ENCODE measurements at places on chromosomes 1 and 21.

DNA sequence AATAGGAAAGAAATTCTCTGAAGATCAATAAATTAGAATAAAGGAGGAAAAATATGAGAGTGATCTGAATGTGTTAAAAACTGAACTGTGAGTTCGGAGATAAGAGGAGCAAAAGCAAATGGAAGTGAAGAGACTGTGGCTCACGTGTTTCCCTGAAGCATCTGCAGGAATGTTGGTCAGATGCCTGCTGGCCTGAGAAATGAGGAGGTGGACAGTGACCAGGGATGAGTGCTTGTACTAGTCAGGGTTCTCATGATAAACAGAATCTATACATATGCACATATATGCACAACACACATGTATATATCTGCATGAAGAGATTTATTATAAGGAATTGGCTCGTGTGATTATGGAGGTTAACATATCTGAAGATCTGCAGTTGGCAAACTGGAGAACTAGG, 103.4 kb upstream of the TIAM1 start:
- no peak for DNase-seq

- no peak for DNase-seq
These were observed 150.0 kb downstream of the CASZ1 start for GRCh38 chr1:10646347-10646861.

DNA sequence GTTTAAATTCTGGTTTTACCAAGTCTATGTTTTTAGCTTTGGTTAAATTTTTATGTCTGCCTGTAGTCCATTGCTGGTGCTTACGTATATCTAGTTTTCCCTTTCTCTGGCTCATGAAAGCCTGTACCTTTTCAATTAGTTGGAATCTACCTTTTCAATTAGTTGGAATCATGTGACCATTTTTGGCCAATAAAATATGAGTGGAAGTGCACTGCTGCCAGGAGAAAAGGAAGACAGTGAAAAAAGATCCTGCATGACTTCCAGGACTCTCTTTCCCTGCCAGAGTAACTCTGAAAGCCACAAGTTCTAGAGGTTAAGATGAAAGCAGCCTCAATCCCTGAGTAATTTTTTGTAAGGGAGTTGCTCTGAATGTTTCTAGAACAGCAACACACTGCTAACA, 2.2 kb upstream of the GRIK1 start:
- DNase-seq: no peak

- no peak for DNase-seq
These were observed 8.1 kb downstream of the OR11L1 start for GRCh38 chr1:247833601-247834000.

DNA sequence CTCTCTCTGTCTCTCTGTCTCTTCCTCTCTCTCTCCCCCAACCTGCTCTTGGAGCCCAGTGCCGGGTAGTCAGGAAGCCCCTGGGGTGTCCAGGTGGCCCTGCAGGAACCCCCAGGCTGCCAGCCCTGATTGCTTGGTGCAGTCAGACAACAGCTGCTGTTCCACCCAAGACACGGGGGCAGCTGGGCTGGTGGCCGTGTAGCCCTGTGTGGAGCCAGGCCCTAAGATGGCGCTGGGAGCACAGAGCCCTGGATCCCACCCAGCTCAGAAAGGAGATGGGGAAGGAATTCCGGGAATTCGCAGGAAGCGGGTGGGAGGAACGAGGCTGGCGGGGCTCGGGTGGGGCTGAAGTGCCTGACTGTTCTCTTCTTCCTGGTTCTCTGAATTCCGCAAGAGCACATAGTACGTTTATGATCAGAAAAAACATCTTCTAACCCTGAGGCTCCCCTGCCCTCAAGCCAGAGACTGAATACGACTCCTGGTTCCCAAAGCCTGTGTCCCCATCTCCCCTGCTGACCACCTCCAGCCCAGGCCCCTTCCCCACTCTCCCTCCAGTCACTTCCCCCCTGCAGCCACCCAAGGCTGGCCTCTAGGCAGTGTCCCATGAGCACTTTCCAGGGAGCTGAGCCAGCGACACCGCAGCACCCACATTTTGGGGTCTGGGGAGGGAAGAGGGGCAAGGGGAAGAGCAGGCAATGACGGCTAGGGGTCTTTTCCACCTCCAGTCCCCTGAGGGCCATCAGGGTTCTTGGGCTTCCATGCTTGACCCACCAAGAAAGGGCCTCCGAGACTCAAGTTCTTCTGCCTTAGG, 55.0 kb downstream of the WNT9A start:
- peak; percentile 8 for DNase-seq

DNA sequence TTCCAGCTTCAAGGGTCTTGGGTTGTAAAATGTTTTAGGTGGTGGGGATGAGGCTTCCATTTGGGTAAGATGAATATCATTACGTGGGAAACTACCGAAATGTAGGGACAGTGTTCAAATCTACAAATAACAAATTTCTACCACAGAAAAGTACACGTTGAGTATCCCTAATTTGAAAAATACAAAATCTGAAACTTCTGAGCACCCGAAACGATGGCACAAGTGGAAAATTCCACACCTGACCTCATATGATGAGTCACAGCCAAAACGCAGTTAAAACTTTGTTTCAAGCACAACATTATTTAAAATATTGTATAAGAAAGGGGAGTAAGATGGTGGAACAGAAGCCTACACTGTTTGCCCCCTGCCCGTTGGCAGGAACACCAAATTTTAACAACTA, 8.8 kb upstream of the HENMT1 start:
- DNase-seq: no peak

- DNase-seq: no peak
These were observed 188.9 kb upstream of the PLXNA2 start for GRCh38 chr1:208433086-208433485.

GRCh38 chr1:63155437-63155836, 166.9 kb upstream of the FOXD3 start:
- DNase-seq: no peak

DNA sequence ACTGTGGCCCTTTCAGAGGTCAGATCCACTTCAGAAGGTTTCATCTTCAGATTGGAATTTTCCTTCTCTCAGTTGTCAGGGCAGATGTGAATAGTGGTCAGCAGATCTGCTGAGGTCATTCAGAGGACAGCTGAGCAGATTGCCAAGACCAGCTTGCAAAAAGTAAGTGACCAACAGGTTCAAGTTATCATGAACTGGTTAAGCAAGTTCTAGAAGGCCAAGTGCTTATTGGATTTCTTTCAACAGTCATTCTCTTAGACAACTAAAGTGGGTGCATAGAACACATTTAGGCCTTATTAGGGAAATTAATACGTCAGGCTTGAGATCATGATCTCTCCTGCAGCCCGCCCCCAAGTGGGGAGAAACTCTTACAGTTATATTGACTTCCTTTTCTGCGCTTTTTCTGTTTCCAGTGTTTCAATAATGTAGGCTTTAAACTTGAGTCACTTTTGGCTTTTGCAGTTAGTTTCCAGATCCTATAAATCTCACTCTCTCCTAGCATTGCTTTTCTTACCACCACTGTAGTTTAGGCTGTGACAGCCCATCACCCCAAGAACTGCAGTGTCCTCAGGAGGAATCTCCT, 96.4 kb downstream of the C1orf21 start:
- no peak for DNase-seq

DNA sequence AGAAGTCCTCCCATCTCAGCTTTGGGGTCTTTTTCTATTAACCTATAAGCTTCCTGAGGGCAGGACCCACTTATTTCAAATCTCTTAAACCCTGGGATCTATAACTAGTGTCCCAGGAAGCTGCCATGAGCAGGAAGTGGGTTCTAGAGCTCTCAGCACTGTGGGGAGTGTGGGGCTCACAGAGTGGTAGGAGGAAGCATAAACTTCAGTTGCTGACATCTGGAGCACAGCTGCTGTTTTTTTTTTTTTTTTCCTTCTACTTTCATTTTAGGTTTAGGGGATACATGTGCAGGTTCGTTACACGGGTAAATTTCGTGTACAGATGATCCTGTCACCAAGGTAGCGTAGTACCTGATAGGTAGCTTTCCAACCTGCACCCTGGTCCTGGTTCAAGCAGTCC, 59.3 kb downstream of the AK4 start:
- DNase-seq: no peak

DNA sequence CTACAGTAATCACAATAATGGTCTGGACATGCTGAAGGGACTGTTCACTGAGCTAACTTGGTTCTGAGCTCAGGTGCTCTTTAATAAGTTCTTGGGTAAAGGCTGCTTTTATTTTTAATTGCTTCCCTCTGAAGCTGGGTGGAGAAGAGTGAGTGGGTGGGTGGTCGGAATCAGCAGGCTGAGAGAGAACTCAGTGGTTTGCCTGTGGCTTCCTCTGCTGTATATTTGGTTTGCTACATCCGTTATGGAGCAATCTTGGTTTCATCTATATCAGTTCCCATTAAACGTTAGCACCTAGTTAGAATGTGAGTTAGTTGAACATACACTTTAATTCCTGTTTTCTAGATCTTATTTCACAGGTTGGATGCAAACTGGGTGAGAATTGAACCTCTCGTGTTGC, 23.3 kb downstream of the CNIH4 start:
- DNase-seq: no peak

- DNase-seq: no peak
These were observed 4.9 kb downstream of the IL12RB2 start for GRCh38 chr1:67312615-67313014.

- DNase-seq: no peak
These were observed 378.4 kb downstream of the ADGRL2 start for GRCh38 chr1:82179131-82179530.

DNA sequence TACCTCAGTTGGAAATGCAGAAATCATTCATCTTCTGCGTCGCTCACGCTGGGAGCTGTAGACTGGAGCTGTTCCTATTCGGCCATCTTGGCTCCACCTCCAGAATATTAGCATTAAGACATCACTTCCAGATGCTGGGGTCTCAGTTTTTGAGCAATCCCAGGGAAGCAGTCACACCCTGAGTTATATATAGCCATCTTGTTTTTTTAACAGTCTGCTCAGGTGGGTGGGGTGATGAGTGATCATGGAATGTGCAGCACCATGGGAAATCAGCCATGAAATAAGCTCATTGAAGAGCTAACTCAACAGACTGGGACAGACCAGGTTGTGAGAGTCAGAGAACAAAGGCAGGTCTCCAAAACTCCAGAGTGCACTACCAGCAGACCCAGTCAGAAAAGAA, 27.0 kb upstream of the HMGB4 start:
- no peak for DNase-seq

DNA sequence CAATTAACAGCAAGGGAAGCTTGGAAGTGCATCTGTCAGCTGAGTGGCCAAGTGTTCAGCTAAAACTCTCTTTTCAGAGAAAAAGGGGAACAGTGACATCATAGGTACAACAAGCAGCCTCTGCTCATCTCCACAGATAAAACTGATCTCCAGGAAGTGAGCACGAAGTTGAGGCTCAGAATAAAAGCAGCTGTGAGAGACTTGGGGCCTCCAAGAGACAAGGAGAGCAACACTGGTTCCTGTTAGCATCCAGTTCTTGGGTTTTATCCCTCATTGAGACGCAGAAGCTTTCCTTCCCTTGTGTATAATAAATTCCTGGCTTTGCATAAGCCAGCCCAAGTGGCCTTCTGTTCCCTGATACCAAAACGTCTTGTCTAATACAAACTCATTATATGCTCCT, 20.0 kb upstream of the CNN3 start:
- no peak for DNase-seq

DNA sequence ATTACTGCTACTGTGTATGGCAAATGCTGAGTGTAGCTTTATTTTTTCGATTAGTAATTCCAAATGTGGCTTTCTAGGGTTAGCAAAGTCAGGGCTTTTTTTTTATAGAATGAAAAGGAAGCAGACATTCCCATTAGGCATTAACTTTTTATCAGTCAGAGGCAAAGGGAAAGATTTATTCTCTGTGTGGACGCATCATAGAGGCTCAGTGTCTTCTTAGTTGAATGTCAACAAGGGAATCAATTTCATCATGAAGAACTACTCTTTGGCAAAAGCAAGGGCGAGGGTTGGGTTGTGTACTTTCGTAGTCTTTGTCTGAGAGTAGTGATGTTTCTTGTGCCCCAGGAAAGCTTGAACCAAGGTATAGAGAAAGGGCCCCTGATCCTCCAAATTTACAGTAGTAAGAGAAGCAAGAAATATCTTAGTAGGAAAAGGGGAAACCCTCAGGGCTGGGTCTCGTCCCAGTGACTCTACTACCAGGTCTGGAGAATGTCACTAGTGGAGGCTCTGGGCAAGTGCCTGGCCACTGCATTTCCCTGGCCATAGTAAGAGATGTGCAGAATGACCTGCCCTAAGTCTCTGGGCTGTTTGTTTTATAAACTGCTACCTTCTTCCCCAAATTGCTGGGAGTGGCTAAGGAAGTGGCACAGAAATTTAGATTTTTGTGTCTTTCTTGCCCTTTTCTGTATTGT, 30.0 kb upstream of the MACF1 start:
- DNase-seq: no peak

GRCh38 chr1:160855181-160855981, 7.3 kb downstream of the CD244 start:
- DNase-seq: no peak

- DNase-seq: no peak
These were observed 96.7 kb upstream of the KCNA3 start for GRCh38 chr1:110771245-110772022.

GRCh38 chr1:218613105-218613504, 268.0 kb downstream of the TGFB2 start:
- DNase-seq: no peak

DNA sequence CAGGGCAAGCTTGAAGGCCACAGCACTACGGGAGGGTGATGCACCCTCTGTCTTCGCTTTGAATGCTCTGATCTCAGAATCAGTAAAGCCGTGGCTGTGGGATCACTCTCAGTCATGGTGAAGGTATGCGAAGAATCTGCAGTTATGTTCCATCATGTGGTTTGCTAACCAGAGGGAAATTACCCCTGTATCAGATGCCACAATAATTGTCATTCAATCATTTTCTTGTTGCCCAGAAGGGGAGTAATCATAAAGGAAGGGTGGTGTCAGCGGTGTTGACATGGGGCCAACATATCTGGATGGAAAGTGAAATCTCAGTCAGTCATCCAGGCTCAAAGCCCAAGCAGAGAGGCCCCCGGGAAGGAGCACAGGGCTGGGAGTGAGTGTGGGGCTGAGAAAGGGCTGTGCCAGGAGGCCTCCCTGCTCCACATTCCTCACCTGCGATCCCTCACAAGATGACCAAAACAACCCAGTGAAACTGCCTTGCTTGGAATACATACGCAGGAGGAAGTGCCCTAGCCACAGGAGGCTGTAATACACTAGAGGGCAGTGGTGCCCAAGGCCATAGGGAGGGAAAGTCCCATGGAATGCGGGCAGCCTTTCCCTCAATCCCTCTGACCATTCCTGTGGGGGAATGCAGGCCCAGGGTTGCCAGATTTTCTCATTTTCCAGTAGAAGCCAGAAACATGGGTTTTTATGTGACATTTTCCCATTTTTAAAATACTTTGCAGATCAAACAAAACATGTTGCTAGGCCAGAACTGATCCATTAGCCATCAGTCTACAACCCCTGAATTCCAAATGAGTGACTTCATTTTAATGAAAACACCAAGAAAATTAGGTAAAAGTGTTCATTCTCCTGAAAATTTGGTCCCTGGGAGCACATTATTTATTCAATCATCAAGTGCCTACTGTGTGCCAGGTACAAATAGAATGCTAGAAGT, 95.7 kb upstream of the VANGL1 start:
- DNase-seq: peak; percentile 14

- DNase-seq: no peak
These were observed 121.6 kb downstream of the PTBP2 start for GRCh38 chr1:96843196-96843595.

Measured in progenitor cell of endocrine pancreas (in vitro differentiated cells).